BJ (cell line): ENCODE measurements at places on chromosomes 2 and 18. TPM values are rescaled to one million over a fixed set of nuclear protein-coding genes. Genes with fewer than 3 reads are reported as not detected.

DNA sequence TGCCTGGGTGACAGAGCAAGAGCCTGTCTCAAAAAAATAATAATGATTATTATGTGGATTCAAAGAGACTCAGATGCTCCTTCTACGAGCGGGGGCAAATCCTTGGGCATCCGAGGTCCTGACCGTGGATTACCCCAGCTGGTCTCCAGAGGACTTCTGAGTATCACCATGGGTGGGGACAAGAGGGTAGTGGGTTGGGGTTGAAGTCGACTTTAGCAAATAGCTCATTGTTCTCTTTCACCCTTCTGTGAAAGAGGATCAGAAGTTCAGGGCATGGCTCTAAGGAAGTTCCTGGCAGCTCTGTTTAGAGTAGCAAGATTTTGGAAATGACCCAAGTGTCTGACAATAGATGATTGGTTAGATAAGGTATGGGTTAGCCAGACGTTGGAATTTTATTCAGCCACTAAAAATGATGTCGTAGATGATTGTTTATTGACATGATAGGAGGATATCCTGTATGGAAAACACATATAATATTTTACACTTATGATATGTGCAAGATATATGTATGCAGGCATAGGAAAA, 59.0 kb upstream of the SPRED2 start:
- no peak for DNase-seq

DNA sequence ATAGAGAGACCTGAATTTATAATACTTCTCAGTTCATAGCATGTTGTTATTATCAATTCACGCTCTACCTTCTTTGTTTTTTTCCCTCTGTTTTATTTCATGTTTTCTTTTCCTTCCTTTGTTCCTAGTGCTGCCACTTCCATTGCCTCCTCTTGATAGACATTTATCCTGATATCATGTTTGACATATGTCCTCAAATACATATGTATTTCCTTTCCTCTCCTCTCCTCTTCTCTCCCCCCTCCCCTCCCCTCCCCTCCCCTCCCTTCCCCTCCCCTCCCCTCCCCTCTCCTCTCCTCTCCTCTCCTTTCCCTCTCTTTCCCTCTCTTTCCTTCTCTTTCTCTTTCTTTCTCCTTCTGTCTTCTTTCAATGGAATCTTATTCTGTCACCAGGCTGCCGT, 67.8 kb downstream of the TDRD15 start:
- no peak for DNase-seq

GRCh38 chr2:28495551-28496250, at the start of gene PLB1:
TSS of gene PLB1 (plus strand) at chr2:28496060. CDS start at chr2:28496115, 55 bp downstream.
- DNase-seq = no peak

GRCh38 chr2:166188084-166188483, 60.3 kb upstream of the SCN1A start:
- no peak for DNase-seq

- no peak for DNase-seq
Measured at GRCh38 chr2:131408207-131408606, 44.2 kb upstream of the RAB6D start.

- DNase-seq = peak; percentile 70
Measured at GRCh38 chr2:159124441-159124911, 156.0 kb downstream of the TANC1 start.

DNA sequence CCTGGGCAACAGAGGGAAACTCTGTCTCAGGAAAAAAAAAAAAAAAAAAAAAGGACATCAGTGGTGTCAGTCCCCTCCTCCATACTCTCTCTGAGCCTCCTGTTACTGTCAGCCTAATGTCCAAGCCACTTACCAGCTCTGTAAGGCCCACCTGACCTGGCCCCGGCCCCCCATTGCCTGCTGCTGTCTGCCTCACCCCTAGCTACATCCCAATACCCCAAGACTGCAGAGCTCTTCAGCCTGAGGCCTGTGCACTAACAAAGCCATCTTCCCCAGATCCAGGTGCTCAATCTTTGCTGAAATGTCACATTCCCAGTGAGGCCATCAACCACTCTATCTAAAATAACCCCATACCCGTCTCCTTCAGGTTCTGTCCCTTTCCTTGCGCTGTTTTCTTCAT, 5.7 kb downstream of the ARMC9 start:
- no peak for DNase-seq

- peak; percentile 73 for DNase-seq
Measured at GRCh38 chr18:79438898-79439627, 43.3 kb downstream of the NFATC1 start.

DNA sequence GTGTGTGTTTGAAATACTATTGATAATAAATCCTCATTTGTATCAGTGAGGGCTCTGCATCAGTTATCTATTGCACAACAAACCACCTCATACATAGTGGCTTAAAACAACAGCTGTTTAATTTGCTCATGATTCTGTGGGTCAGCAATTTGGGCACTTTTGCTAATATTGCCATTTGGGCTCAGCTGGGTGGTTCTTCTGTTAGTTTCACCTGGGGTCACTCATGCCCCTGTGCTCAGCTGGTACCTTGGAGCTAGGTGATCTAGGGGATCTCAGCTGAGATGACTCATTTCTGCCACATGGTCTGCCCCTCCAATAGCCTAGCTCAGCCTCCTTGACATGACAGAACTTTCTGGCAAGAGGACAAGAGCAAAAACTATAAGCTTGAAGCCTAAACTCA, 126.3 kb downstream of the LYPD6B start:
- no peak for DNase-seq

DNA sequence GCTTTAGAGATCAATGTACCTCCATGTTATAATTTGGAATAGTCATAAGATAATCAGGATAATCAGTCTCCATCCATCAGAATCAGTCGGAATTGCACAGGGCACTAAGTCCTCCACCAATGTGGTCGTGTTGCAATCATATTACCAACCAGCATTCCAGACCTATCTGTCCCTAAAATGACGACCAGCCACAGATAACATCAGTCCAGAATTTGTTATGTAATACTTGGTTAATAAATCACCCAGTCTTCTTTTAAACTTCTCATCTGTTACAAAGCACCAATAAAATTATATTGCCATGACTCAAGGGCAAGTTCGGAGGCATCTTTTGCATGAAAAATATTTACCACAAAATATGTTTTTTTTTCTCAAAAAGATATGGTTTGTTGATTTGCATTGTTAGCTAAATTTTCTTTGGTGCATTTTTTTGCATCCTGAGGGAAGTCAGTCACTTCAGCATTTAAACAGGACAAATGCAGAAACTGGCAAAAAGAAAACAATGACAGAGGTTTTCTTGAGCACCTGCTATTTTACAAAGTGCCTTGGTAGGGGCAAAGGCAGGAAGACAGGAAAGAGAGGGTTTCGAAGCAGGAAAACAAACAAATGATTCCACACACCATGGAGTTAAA, 29.3 kb downstream of the PIEZO2 start:
- DNase-seq = peak; percentile 50

DNA sequence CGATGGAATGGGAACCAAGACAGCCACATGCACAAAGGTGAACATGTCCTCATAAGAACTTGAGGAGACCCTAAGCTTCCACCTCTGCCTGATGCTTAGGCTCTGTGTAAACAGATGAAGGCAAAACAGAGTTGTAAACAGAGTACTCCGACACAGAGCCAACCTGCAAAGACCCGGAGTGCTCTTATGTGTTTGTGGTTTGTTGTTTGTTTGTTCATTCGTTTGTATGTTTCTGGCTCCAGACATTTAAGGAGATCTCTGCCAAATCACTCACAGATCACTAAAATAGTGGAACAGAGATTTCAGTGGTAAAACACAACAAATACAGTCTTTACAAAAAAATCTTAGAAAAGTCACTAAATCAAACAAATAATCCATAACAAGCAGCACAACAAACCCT, 294.9 kb downstream of the EIPR1 start:
- DNase-seq = no peak

GRCh38 chr2:233413559-233414272, 59.4 kb downstream of the DGKD start:
- DNase-seq = no peak

GRCh38 chr18:45976974-45977373, 9.8 kb upstream of the EPG5 start:
- DNase-seq = no peak

- DNase-seq = peak; percentile 91
Measured at GRCh38 chr2:47906157-47907038, at the start of gene FBXO11. TSS of gene FBXO11 (minus strand) at chr2:47906498. CDS start at chr2:47905720, 778 bp downstream.

DNA sequence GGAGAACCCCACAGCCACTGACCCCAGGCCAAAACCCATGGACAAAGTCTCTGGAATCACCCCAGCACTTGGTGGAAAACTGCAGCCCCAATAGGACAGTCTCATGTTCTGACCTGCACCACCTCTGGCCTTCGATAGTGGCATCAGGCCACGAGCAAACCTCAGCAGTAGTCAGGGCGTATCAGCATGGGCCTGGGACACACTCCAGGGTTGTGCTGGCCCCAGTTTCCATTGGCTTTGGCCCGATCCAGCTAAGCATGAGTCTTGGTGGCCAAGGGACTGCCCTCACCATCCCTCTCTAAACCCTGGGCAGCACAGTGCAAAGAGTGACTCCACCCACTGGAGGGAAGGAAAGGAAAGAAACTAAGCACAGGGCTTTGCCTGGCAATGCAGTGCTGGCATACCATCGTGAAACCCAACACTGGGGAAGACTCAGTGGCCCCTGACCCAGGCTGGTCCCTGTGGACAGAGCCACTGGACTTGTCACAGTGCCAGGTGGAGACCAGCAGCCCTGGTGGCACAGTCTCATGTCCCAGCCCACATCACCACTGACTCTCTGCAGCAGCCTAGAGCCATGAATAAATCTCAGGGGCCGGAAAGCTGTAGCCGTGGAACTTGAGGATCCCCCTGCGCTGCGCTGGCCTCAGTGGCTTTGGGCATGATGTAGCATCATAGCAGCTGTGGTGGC, 46.3 kb downstream of the ZNF519 start:
- no peak for DNase-seq

DNA sequence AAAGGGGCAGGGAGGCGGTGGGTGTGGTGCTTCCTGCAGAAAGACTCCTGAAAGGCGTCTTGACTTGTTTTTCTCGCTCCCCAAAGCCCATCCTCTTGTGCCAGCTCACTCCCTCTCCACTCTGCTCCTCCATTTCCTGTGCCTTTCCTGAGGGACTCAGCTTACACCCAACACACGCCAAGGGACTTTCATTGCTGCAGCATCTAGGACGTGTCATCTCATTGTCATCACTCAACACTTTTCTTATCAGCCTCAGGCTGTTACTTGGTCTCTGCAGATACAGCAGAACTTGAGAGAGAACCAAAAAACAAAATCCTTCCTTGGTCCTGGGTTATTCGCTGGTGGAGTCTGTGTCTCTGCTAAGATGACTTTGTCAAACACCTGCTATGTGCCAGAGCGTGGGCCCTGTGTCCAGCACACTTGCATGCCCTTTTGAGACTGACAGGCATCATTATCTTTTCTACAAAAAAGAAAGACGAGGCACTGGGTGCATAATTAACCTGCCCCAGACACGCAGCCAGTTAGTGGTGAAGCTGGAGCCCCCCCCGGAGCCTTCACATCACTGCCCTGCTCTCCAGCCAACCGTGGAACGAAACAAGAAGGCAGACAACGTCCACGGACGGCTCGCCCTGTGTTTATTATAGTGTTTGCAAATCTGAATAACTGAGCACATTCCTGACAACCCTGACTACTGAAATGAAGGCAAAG, 261.7 kb upstream of the HDAC4 start:
- no peak for DNase-seq

DNA sequence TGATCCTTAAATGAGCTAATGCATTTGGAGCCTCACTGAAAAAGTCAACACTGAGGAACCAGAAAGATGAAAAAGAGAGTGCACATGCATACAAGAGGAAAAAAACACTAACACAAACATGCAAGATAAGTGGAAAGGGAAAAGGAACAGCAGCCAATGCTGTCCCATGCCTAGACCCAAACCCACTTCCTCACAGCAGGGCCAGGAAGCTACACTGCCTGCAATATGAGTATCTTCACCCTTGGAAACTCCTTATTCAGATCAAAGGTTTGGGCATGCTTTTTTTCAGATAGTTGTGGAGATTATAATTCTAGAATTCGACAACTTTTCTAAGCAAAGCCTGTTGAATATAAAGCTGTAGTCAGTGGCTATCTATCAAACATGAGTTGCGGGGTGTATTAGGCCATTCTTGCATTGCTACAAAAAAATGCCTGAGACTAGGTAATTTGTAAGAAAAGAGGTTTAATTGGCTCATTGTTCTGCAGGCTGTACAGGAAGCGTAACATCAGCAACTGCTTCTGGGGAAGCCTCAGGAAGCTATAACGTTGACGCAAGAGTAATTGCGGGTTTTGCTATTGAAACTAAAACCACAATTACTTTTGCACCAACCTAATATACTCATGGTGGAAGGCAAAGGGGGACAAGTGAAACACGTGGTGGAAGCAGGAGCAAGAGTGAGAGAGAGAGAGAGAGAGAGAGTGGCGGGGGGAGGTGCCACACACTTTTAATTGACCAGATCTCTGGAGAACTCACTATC, 138.2 kb downstream of the MBD2 start:
- no peak for DNase-seq

DNA sequence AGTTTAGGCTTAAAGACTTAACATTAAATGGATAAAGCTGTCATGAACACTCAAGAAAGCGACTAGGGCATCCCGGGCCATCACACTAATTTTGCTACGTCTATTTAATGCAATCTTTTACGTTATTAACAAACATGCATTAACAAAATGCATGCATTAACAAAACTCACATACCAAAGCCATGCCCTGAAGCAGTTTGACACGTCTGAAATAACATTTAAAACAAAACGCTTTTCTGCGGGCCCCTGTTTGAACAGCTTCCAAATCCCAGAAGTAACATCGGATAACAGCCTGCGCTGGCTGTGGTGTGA, 458 bp downstream of the B4GALT6 start:
- DNase-seq = no peak

DNA sequence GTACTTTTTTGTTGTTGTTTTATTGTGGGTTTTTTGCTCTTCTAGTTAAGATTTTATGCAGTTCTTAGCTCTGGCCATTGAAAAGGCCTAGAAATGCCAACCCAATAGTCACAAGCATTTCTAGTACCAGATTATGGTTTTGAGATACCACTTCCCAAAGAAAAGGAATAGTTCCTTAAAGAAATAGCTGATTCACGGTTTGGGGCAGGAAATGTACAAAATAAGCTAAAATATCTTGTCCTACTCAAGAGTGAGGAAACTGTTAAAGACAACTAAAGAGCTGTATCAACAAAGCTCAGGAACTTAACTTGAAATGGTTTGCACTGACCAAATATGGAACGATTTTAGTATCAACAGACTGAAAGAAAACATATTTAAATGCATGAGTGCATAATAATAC, 35.4 kb downstream of the PGAP1 start:
- no peak for DNase-seq

- DNase-seq = no peak
Measured at GRCh38 chr2:62175728-62176127, 20.2 kb upstream of the B3GNT2 start.

- DNase-seq = no peak
Measured at GRCh38 chr18:67400502-67401117, 115.9 kb downstream of the DSEL start.

The APLF gene
- polyA plus RNA-seq = 1.2 and 3.0 TPM in 2 replicates

The SCYGR4 gene
- not detected in 2 replicates for polyA plus RNA-seq

The CSRNP3 gene
- polyA plus RNA-seq = 0.18 and 0.23 TPM in 2 replicates

The FOXI3 gene
- not detected in 2 replicates for polyA plus RNA-seq

The MAT2A gene
- polyA plus RNA-seq = 261 and 302 TPM in 2 replicates

The CAPN14 gene
- 0.10 TPM in 2 replicates for polyA plus RNA-seq

The EMX1 gene
- not detected in 2 replicates for polyA plus RNA-seq

The ALK gene
- not detected in 2 replicates for polyA plus RNA-seq

The OSR1 gene
- 4.3 and 6.7 TPM in 2 replicates for polyA plus RNA-seq
